ENCODE measurements at places on chromosomes 2 and 18.

DNA sequence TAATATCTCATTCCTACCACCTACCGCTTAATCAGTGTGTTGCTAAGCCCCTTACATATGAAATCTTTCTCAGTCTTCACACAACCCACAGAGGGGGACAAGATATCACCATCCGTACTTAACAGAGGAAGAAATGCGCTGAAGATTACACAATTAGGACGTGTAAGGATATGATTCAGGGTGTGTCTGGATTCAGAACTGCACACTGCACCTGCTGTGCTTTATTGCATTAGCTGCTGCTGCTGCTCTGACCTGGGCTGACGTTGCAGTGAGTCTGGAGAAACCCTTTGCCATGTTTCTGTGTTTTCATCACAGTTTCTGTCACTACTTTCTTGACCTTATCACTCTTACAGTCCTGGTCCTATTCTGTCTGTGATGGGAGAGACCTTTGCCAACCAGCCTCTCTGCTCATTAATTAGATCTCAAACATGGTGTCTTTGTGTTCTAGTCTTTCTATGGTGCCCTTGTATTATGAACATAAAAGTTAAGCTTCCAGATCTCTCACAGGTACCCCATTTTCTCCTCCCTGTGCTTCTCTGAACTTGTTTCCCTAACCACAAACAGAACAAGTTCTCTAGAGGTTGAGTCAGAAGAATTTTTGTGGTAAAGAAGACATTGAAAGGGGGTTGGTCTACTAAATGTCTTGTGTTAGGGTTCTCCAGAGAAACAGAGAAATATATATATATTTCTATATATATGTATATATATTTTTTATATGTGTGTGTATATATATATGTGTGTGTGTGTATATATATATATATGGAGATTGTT, 92.9 kb upstream of the CYP1B1 start:
- H3K36me3 ChIP-seq = no peaks in the 10 kb centered on the region
- H3K4me1 ChIP-seq = no peaks in the 10 kb centered on the region
- no peak overlapping the region for H3K4me3 ChIP-seq
- H3K27me3 ChIP-seq = peaks cover 21% of the 10 kb centered on the region

GRCh38 chr2:102848366-102848839, 86.6 kb downstream of the TMEM182 start:
- H3K4me1 ChIP-seq = no peaks in the 10 kb centered on the region
- H3K27me3 ChIP-seq = peaks cover 10% of the 10 kb centered on the region
- H3K36me3 ChIP-seq = no peaks in the 10 kb centered on the region
- no peak overlapping the region for H3K27ac ChIP-seq

- no peak for DNase-seq
- no peak overlapping the region for H3K4me3 ChIP-seq
- H3K4me1 ChIP-seq = no peaks in the 10 kb centered on the region
- no peaks in the 10 kb centered on the region for H3K27me3 ChIP-seq
- H3K27ac ChIP-seq = no peak overlapping the region
Measured at GRCh38 chr2:144849612-144850011, 329.7 kb upstream of the ZEB2 start.

DNA sequence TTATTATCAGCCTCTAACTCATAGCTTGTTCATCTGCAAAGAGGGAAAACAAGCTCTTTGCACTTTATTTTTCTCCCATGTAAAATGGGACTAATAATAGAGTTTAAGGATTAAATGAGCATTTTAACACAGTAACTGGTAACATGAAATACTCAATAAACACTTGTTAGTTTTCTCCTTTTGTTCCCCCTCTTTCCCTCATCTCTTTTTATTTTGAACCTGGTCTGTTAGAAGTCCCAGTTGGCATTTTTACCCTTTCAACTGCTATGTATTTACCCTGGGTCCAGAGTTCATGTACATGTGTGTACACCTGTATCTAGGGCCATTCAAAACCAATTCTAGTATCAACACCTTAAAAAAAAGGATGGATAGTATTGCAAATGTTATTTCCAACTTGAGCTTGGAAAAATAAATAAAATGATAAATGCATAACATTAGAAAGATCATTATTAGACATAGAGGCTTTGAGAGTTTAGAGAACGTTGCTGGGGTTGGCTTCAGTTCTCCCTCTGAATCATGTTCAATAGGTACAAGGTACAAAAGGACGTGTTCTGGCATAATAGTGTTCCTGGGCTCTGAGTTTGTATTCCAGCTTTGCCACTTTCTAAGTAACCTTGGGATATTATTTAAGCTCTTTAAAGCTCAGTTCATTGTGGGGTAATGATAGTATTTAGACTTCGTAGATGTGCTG, 5.2 kb upstream of the VPS54 start:
- H3K4me3 ChIP-seq = no peak overlapping the region
- no peak for DNase-seq
- peaks cover 2% of the 10 kb centered on the region for H3K36me3 ChIP-seq
- H3K27me3 ChIP-seq = no peaks in the 10 kb centered on the region
- no peak overlapping the region for H3K27ac ChIP-seq

DNA sequence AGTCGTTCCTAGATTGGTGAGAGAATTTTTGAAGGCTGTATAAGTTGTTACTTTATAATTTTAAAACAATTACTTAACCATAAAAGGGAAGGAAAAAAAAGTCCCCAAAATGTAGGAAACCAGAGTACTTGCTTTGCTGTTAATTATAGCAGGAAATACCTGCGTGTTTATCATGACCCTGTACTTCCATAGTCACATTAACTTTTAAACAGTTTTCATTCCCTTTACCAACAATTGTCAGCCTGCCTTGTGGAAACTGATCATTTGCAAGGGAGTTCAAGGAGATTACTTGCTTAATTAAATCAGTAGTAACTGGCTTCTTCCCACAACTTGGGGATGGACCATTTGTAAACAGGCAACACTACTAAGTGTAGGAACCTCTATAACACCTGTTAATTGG, 6.4 kb upstream of the ITPRID2 start:
- H3K27me3 ChIP-seq = peaks cover 19% of the 10 kb centered on the region
- DNase-seq = no peak
- no peaks in the 10 kb centered on the region for H3K4me1 ChIP-seq
- H3K4me3 ChIP-seq = no peak overlapping the region
- H3K36me3 ChIP-seq = no peaks in the 10 kb centered on the region

GRCh38 chr2:189791338-189792042, 7.2 kb downstream of the PMS1 start:
- no peaks in the 10 kb centered on the region for H3K27me3 ChIP-seq
- no peak for DNase-seq
- peaks cover 18% of the 10 kb centered on the region for H3K4me1 ChIP-seq

GRCh38 chr2:200747668-200748618, 63.8 kb upstream of the BZW1 start:
- no peak overlapping the region for H3K27ac ChIP-seq
- no peak overlapping the region for H3K4me3 ChIP-seq
- peaks cover 12% of the 10 kb centered on the region for H3K27me3 ChIP-seq
- H3K4me1 ChIP-seq = no peaks in the 10 kb centered on the region
- no peaks in the 10 kb centered on the region for H3K36me3 ChIP-seq

GRCh38 chr2:112310906-112311305, 35.5 kb downstream of the ZC3H6 start:
- no peak for DNase-seq
- peaks cover 8% of the 10 kb centered on the region for H3K36me3 ChIP-seq
- no peaks in the 10 kb centered on the region for H3K4me1 ChIP-seq
- no peak overlapping the region for H3K4me3 ChIP-seq
- H3K27me3 ChIP-seq = no peaks in the 10 kb centered on the region

DNA sequence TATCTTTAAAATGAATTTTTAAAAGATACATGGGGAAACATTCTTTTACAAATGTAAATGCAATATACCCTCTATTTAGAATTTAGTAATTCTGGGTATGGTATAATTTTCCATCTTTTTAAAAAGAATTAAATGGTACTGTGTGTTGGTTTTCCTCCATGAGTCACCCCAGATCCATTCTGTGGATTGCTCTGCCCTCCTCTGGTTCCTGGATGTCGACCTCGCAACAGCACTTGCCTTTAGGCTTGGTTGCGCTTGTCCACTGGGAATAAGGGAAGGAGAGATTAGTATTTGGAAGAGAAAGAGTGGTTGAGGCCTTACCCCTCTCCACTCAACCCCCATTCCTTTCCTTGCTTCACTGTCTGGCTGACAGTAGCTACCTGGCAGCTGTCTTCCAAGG, 90.4 kb downstream of the FTCDNL1 start:
- H3K4me1 ChIP-seq = no peaks in the 10 kb centered on the region
- no peak overlapping the region for H3K4me3 ChIP-seq
- no peak for DNase-seq

GRCh38 chr18:48034651-48035555, 104.4 kb upstream of the SMAD2 start:
- H3K4me1 ChIP-seq = no peaks in the 10 kb centered on the region
- no peak overlapping the region for H3K27ac ChIP-seq

- H3K36me3 ChIP-seq = no peaks in the 10 kb centered on the region
- H3K27ac ChIP-seq = no peak overlapping the region
- H3K27me3 ChIP-seq = peaks cover 13% of the 10 kb centered on the region
Measured at GRCh38 chr2:15746703-15747550, 155.3 kb downstream of the DDX1 start.

- no peaks in the 10 kb centered on the region for H3K36me3 ChIP-seq
- H3K27me3 ChIP-seq = no peaks in the 10 kb centered on the region
- H3K4me3 ChIP-seq = no peak overlapping the region
- H3K27ac ChIP-seq = no peak overlapping the region
Measured at GRCh38 chr2:5144159-5144558, 548.0 kb upstream of the SOX11 start.

DNA sequence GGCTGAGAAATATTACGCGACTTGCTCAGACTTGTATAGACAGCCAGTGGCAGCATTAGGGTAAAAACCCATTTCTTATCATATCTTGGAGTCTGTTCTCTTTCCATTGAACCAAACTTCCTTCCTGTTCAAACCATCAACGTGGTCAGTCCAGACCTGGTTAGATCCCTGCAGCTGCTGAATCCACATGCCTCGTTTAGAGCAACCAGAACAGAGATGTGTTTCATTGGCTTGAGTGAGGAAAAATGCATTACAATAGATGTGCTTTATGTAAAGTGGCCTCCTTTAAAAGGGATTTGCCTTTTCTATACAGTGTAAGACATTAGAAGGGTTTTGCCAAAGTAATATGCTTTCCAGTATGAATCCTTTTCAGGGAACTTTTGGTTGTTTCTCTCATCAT, 232.4 kb downstream of the MEIS1 start:
- H3K4me1 ChIP-seq = no peaks in the 10 kb centered on the region
- no peak overlapping the region for H3K27ac ChIP-seq
- H3K36me3 ChIP-seq = no peaks in the 10 kb centered on the region
- H3K4me3 ChIP-seq = no peak overlapping the region
- H3K27me3 ChIP-seq = no peaks in the 10 kb centered on the region

DNA sequence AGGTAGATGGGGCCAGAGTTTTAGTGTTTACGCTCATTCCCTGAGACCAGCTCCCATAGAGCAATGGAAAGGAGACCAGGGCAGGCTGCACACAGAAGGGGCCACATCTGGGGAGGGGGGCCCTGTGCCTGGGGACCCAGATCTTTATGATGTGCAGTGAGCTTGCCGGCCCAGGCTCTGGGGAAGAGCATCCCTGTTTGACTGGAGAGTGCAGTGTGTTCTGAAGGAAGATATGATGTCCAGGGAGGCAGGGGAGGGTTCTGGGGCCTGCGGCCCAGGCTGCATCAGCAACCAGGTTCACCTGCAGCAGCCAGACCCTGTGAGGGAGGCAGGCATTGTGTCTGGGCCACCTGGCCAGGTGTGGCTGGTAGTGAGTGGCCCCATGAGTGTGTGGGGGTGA, 13.8 kb downstream of the TPO start:
- no peaks in the 10 kb centered on the region for H3K4me1 ChIP-seq
- DNase-seq = no peak
- no peaks in the 10 kb centered on the region for H3K27me3 ChIP-seq
- H3K4me3 ChIP-seq = no peak overlapping the region
- no peak overlapping the region for H3K27ac ChIP-seq

GRCh38 chr2:8541223-8541622, 140.6 kb upstream of the ID2 start:
- peak overlapping the region; percentile 59 for H3K4me3 ChIP-seq
- no peaks in the 10 kb centered on the region for H3K27me3 ChIP-seq
- peak overlapping the region; percentile 100 for H3K27ac ChIP-seq
- peaks cover 2% of the 10 kb centered on the region for H3K36me3 ChIP-seq
- peak; percentile 53 for DNase-seq
- peaks cover 80% of the 10 kb centered on the region for H3K4me1 ChIP-seq

DNA sequence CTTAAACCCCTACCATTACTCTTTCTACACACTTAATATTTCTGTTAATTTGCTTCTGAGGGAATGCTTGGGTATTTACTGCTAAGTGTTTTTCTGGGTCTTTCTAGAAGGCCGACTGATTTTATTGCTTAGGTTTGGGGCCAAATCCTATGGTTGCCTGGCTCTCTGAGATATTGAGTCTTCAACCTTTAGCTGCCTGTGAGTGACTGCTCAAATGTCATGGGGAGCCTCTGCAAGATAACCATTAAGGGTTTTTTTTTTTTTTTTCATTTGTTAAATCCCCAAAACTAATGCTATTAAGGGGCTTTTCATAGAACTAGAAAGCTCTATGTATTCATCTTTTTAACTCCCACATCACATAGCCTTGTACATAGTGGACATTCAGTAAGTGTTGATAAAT, 5.0 kb downstream of the OSBPL6 start:
- H3K4me3 ChIP-seq = no peak overlapping the region
- no peaks in the 10 kb centered on the region for H3K36me3 ChIP-seq
- peaks cover 41% of the 10 kb centered on the region for H3K27me3 ChIP-seq
- H3K4me1 ChIP-seq = peaks cover 9% of the 10 kb centered on the region
- no peak for DNase-seq
- H3K27ac ChIP-seq = no peak overlapping the region

DNA sequence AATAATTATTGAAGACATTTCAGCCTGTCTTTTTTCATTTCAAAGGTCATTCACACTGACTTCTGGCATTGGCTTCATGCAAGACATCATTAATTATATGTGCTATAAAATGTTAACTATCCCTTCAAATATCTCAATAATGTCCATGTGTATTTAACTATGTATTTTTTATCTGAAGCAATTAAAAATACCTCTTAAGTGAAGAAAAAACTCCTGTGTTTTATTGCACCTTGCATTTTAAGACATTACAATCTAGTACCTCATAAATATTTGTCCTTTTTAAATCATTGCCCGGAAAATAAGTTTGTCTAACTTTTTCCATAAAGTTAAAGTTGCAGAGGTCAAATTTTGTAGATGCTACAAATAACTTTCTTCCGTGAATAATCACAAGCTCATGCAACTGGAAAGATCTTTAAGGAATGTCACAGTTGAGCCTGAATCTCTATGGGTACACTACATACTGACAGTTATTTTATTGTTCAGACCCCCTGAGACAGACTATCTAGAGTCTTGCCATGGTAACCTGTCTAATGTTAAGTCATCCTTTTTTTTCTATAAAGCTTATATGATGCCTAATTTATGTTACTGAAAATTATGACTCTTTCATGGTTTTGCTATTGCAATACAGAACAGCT, 38.4 kb upstream of the COBLL1 start:
- H3K27me3 ChIP-seq = no peaks in the 10 kb centered on the region
- DNase-seq = no peak
- H3K27ac ChIP-seq = no peak overlapping the region
